NAMALWA (cell line): ENCODE measurements at places on chromosomes 1 and 21.

GRCh38 chr21:28336314-28336713, 656.4 kb downstream of the LTN1 start:
- DNase-seq: peak; percentile 25

GRCh38 chr1:230067871-230068620, 1.0 kb downstream of the GALNT2 start:
- DNase-seq: peak; percentile 44

DNA sequence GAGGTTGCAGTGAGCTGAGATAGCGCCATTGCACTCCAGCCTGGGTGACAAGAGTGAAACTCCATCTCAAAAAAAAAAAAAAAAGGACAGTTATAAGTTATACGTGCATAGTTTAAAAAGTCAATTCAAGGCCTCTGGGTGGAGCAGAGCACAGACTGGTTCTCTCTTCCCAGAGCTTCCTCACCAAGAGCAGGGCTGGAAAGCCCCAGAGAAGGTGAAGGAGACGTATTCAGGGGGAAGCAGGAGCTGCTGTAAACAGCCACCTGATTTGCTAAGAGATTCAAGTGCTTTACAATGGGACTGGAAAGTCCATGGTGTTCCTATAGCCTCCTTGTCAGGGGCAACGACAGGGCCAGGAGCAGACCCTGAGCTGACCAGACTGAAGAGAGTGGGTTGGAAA, 85.0 kb upstream of the LYST start:
- DNase-seq: no peak

GRCh38 chr1:61808968-61809367, 66.7 kb downstream of the PATJ start:
- DNase-seq: no peak

DNA sequence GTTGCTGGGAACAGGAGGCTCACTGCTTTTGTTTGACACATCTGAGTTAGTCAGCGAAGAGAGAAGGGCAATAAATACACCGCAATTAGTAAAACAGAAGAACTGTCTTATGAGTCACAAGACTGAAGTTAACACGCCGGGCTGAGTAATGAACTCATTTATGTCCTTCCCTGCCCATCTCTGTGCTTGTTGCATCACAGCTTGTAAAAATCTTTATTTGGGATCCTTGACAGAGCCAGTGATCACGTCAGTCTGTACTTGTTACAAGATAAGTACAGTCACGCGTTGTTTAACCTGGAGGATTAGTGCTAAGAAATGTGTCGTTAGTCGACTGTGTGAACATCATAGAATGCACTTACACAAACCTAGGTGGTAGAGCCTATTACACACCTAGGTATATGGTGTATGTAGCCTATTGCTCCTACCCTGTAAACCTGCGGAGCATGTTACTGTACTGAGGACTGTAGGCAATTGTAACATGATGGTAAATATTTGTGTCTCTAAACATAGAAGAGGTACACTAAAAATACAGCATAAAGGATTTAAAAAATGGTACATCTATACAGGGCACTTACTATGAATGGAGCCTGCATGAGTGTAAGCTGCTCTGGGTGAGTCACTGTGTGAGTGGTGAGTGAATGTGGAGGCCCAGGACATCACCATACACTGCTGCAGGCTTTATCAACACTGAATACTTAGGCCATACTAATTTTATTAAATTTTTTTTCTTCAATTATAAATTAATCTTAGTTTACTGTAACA, 272.2 kb downstream of the TNR start:
- no peak for DNase-seq
